ENCODE measurements at places on chromosomes 6 and 20. TPM values are rescaled to one million over a fixed set of nuclear protein-coding genes. Genes with fewer than 3 reads are reported as not detected.
A peak's percentile ranks its signal among the peaks of the same experiment; 100 is the strongest.

AVP gene
- not detected for total RNA-seq

METTL24 gene
- total RNA-seq = 0.26 TPM

- H3K27me3 ChIP-seq = no peaks in the 10 kb centered on the region
- DNase-seq = no peak
- H3K36me3 ChIP-seq = no peaks in the 10 kb centered on the region
- no peak overlapping the region for H3K4me3 ChIP-seq
- H3K4me1 ChIP-seq = no peaks in the 10 kb centered on the region
- H3K27ac ChIP-seq = no peak overlapping the region
Observed at GRCh38 chr6:82040405-82041221, 206.9 kb downstream of the IBTK start.

DNA sequence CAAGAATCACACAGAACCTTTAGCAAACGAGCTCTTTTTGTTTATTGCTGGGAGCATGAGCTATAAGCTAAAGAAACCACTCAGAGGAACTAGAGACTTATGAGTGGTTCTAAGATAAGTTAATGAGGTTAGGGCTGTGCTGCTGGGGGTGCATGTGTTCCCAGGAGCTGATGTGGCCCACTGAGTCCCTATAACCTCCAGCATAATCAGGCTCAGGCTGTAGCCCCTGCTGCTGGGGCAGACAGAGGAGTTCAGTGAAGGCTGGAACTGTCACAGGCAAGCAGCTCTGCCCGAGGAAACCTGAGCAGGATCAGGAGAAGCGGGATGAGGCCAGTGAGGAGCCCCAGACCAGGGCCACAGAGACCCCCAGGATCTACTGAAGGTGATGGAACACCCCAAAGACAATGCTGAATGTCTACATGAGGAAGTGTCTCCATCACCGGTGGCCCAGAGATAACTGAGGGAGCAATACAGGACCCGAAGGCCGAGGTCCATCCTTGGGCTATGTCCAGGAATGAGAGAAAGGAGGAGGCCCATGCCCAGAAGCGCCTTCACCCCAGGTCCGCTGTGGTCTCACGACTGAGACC, 17.3 kb downstream of the TUBB2B start:
- H3K36me3 ChIP-seq = no peaks in the 10 kb centered on the region
- peak overlapping the region; percentile 71 for H3K27ac ChIP-seq
- DNase-seq = no peak
- no peak overlapping the region for H3K4me3 ChIP-seq

- no peaks in the 10 kb centered on the region for H3K36me3 ChIP-seq
- H3K27ac ChIP-seq = no peak overlapping the region
- H3K27me3 ChIP-seq = peaks cover 4% of the 10 kb centered on the region
- H3K4me1 ChIP-seq = peaks cover 11% of the 10 kb centered on the region
- no peak overlapping the region for H3K4me3 ChIP-seq
- no peak for DNase-seq
Observed at GRCh38 chr20:20740541-20740940, 28.1 kb upstream of the RALGAPA2 start.

DNA sequence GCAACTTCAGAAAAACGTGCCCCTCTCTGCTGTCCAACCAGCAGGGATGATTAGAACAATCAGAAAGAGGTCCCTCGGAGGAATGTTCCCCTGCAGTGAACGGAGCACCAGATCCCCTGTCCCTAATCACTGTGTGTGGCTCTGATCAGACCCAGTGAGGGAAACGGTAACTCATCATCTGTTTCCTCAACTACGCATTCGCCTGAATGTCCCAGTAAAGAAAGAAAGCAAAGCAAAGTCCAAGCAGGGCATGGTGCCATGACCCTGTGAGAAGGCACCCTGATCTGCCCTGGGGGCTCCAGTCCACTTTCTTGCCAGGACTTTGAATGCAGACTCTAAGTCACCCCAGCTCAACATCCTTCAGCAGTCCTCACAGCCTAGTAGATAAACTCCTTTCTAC, 149.2 kb downstream of the LY86 start:
- no peak overlapping the region for H3K4me3 ChIP-seq
- no peak overlapping the region for H3K27ac ChIP-seq
- DNase-seq = no peak
- H3K27me3 ChIP-seq = peaks cover 21% of the 10 kb centered on the region

DNA sequence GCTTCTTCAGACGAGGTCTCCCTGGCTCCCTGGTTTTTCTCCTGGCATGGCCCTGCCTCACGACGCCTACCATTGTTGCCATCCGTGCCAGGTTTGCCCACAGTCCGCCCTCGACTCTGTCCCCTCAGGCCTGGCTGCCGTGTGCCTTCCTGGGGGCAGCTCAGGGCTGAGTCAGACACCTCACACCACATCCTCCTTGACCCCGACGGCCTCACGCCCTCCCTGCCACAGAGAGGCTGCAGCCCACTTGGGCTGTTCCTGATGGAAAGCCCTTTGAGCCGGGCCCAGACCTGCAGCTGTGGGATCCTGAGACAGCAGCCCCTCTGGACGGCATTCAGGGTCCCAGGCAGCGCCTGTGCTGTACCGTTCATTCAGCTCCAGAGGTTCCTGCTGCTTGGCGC, 108.3 kb downstream of the PSMB1 start:
- no peak overlapping the region for H3K4me3 ChIP-seq
- DNase-seq = no peak
- no peaks in the 10 kb centered on the region for H3K36me3 ChIP-seq
- H3K27ac ChIP-seq = no peak overlapping the region

GRCh38 chr20:63923651-63924050, 28.7 kb downstream of the DNAJC5 start:
- no peaks in the 10 kb centered on the region for H3K27me3 ChIP-seq
- no peak for DNase-seq
- H3K4me3 ChIP-seq = no peak overlapping the region

DNA sequence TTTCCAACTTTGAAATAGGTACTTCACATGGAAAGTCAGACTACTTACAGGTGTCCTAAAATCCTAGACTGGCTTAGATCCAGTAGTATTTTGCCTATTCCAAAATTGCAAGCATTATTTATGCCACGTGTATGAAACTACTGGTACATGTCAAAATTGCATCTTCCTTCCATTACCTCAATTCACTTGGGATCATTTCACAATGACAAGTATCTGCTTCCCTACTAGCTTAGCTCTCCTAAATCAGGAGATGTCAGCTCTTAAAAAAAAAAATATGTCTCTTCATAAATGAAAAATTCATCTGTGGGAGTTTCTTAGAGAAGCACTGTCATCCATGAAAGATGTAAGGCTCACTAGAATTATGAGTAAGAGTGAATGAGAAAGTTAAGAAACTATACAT, 466.6 kb upstream of the MANEA start:
- DNase-seq = no peak
- no peaks in the 10 kb centered on the region for H3K4me1 ChIP-seq
- no peaks in the 10 kb centered on the region for H3K27me3 ChIP-seq
- H3K36me3 ChIP-seq = no peaks in the 10 kb centered on the region
- no peak overlapping the region for H3K4me3 ChIP-seq

DNA sequence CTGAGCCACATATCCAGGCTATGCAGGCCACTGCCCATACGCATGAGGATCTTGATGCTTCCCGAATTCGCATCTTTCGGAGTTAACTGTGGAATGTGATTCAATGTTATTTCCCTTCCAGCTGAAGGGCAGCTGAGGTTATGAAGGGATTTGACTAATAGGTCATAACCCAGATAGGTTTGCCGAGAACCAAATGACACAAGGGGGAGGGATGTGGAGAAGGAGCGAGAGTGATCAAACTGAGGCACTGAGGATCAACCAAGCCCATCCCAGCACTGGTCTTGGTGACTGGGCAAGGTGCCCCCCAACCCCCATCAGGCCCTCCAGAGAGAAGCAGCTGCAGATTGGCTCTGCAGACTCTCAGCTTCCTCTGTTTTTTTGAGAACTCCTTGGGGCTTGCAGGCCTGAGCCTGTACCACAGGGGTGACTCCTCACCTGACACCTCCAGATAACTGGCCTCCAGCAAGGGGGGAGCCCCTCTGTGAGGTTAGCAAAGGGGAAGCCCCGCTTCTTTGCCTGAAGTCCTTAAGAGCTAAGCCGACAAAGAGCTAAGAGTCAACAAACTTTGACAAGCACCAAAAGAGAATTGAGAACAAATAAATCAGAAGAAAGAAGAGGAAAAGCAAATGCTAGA, 185.9 kb downstream of the PDE7B start:
- H3K36me3 ChIP-seq = no peaks in the 10 kb centered on the region
- H3K4me3 ChIP-seq = no peak overlapping the region
- DNase-seq = peak; percentile 56
- H3K27ac ChIP-seq = peak overlapping the region; percentile 26
- H3K4me1 ChIP-seq = peaks cover 14% of the 10 kb centered on the region

GRCh38 chr6:90273863-90274262, 22.8 kb downstream of the BACH2 start:
- H3K27ac ChIP-seq = peak overlapping the region; percentile 94
- no peaks in the 10 kb centered on the region for H3K27me3 ChIP-seq
- H3K4me3 ChIP-seq = peak overlapping the region; percentile 71
- H3K36me3 ChIP-seq = peaks cover 73% of the 10 kb centered on the region
- H3K4me1 ChIP-seq = peaks cover 89% of the 10 kb centered on the region

GSTA3 gene
- total RNA-seq = not detected

- no peak overlapping the region for H3K4me3 ChIP-seq
- H3K27ac ChIP-seq = no peak overlapping the region
- H3K36me3 ChIP-seq = peaks cover 2% of the 10 kb centered on the region
- H3K27me3 ChIP-seq = peaks cover 15% of the 10 kb centered on the region
Observed at GRCh38 chr6:16124198-16125180, 4.4 kb upstream of the MYLIP start.

DNA sequence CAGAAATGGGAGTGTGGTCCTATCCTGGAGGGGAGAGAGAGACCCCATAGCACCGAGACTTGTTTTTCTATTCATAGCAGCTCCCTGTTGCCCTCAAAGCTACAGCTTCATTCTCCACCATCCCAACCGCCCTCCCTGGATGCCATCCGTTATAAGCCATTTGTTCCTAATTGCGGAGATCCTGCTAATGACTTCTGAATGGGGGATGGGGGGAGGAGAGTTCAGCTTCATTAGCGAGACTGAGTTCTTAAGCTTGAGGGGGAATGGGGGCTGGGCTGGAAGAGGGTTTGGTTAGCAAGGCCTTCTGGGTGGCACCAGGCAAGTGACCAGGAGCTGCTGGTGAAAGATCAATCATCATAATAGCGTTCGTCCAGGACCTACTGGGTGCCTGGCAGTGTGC, 27.1 kb downstream of the FOXP4 start:
- H3K4me3 ChIP-seq = no peak overlapping the region
- H3K36me3 ChIP-seq = no peaks in the 10 kb centered on the region
- H3K4me1 ChIP-seq = peaks cover 7% of the 10 kb centered on the region
- DNase-seq = no peak
- H3K27ac ChIP-seq = no peak overlapping the region
- H3K27me3 ChIP-seq = no peaks in the 10 kb centered on the region

TNFRSF6B gene
- total RNA-seq = not detected

PAK5 gene
- not detected for total RNA-seq

CALHM4 gene
- not detected for total RNA-seq

BNIP5 gene
- not detected for total RNA-seq

DNA sequence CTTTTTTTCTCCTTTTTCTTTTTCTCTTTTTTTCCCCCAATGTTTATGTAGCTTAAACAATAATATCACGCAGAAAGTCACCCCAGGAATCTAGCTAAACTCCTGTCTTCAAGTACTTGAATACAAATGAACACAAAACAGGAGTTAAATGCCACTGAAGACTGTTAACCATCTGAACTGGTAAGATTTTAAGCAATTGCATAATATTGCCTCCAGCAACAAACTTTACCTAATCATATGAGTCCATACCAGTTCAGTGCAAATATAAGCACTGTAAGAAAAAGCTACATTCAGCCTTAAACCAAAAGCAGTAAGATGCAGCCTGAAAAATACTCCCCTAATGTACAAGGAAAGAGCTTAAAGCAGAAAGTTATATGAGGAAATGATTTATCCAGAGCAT, 173.9 kb upstream of the TFAP2D start:
- H3K27ac ChIP-seq = no peak overlapping the region
- H3K4me1 ChIP-seq = no peaks in the 10 kb centered on the region
- no peak for DNase-seq
- no peaks in the 10 kb centered on the region for H3K27me3 ChIP-seq
- no peak overlapping the region for H3K4me3 ChIP-seq

GRCh38 chr20:24705486-24705885, 236.1 kb downstream of the SYNDIG1 start:
- no peaks in the 10 kb centered on the region for H3K36me3 ChIP-seq
- no peak for DNase-seq
- no peak overlapping the region for H3K27ac ChIP-seq
- no peaks in the 10 kb centered on the region for H3K4me1 ChIP-seq
- H3K27me3 ChIP-seq = no peaks in the 10 kb centered on the region
- no peak overlapping the region for H3K4me3 ChIP-seq

RRP36 gene
- total RNA-seq = 93.0 TPM

HSPA1L gene
- total RNA-seq = 1.5 TPM

SRMS gene
- not detected for total RNA-seq

ETV7 gene
- 2.8 TPM for total RNA-seq

INSM1 gene
- total RNA-seq = 0.19 TPM

GRCh38 chr6:125679128-125679527, 70.3 kb upstream of the HEY2 start:
- peaks cover 4% of the 10 kb centered on the region for H3K4me1 ChIP-seq
- H3K36me3 ChIP-seq = no peaks in the 10 kb centered on the region
- H3K27ac ChIP-seq = no peak overlapping the region
- no peak overlapping the region for H3K4me3 ChIP-seq
- H3K27me3 ChIP-seq = peaks cover 39% of the 10 kb centered on the region
- DNase-seq = no peak

DNA sequence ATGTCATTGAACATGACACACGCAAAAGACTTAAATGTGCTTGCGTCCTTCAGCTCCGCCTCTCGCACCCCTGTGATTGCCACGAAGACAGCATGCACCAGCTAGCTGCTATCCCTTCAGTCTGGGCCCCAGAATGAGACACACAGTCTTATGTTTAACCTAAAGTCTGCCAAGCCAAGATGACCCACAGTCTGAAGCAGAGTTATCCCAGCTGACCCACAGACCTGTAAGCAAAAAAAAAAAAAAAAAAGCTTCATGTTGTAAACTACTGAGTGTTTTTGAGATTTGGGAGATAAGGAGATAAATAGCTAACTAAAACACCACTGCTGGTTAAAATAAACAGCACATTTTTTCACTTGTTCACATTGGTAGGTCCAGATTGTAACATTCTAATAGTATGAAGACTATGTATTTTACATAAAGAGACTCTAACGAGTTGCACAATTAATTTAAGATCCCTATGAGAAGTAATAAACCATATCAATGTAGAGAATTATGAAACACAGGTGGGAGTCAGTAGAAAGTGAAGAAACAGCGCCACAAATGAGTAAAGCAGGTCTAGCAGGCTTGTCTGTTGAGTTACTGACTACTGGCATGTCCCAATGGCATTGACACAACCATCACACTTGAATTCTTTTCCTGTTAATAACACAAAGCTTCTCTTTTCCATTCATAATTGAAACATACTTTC, 47.4 kb upstream of the CCDC28A start:
- H3K36me3 ChIP-seq = peaks cover 2% of the 10 kb centered on the region
- DNase-seq = no peak
- H3K27me3 ChIP-seq = no peaks in the 10 kb centered on the region
- H3K4me1 ChIP-seq = no peaks in the 10 kb centered on the region
- no peak overlapping the region for H3K27ac ChIP-seq

GRCh38 chr20:7843613-7844012, 96.6 kb downstream of the HAO1 start:
- H3K4me3 ChIP-seq = no peak overlapping the region
- no peaks in the 10 kb centered on the region for H3K4me1 ChIP-seq
- peaks cover 5% of the 10 kb centered on the region for H3K27me3 ChIP-seq
- DNase-seq = no peak
- H3K36me3 ChIP-seq = no peaks in the 10 kb centered on the region
- H3K27ac ChIP-seq = no peak overlapping the region
